ENCODE measurements at places on chromosomes 16 and 17.

DNA sequence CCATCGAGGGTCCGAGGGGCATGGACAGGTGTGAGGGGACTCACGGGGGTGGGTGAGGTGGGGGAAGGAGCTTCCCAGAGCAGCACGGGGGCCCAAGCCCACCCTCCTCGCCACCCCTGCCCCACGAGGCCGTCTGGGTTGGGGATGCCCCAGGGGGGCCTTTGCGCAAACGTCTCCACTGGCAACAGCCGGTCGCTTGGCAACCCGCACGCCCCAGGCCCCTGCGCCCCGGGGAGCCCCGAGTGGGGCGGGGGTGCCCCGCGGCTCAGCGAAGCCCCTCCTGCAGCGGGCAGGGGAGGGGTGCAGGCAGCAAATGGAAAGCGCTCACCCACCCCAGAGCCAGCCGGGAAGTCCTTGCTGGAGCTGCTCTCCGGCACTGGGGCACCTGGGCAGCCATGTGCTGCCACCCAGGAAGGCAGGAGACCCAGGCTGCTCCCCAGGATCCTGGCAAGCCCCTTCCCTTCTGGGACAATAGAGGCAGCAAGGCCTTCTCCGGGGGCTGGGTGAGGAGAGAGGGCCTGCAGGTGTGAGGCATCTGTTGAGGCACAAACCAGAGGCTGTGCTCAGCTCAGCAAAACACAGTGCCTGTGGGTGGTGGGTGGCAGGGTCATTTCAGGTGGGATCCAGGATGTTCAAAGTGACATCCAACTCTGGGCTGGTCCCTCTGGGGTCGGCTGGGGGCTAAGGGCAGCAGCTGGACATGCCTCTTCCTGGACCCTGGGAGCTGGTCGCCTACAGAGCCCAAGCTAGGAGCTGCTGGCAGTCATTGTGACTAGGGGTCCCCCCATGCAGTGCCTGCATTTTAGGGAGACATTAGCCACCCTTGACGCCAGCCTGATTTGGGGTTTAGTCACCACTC, 80.9 kb upstream of the CBX4 start:
- no peak for DNase-seq

- no peak for DNase-seq
Measured at GRCh38 chr16:74742051-74742481, 32.6 kb downstream of the FA2H start.

- DNase-seq = no peak
Measured at GRCh38 chr16:72109300-72109699, 15.7 kb downstream of the DHX38 start.

DNA sequence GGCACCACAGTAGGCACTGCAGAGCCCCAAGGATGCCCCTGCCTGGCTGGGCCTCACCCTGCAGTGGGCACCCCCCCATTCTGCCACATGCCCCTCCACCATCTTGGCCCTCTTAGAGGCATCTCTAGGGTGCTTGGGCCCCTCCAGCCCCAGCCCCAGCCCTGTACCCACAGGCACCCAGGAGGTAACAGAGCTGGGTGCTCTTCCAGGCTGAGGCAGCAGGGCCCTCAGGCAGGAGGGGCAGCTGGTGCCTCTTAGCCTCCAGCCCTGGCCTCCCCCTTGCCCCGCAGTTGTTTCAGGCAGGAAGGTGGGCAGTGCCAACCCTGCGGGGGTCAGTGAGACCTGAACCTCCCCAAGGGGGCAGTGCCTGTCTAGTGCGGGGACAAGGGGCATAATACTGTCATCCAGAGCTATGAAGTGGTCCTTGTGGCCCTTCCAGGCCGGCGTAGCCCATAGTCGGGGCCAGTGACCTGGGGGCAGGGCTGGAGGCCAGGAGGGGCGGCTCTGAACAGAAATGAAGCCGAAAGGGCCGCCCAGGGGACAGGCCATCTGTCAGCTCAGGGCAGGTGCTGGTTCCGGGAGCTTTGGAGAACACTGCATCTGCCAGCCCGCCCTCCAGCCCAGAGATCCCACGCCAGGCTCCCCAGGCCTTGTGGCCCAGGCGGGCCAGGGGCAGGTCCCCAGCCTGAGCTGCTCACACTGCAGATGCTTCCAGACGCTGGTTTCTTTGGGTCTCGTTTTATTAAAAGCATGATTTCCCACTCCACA, 4.9 kb upstream of the AATK start:
- no peak for DNase-seq

GRCh38 chr16:75710344-75710743, 9.1 kb upstream of the DUXB start:
- DNase-seq = no peak

- DNase-seq = no peak
Measured at GRCh38 chr17:60676758-60677307, 818 bp upstream of the BCAS3 start.

- DNase-seq = no peak
Measured at GRCh38 chr17:75459246-75459589, 2.8 kb downstream of the TMEM94 start.

- no peak for DNase-seq
Measured at GRCh38 chr17:57097832-57098421, 12.9 kb downstream of the AKAP1 start.

- DNase-seq = no peak
Measured at GRCh38 chr17:45127548-45128300, 4.6 kb downstream of the PLCD3 start.

DNA sequence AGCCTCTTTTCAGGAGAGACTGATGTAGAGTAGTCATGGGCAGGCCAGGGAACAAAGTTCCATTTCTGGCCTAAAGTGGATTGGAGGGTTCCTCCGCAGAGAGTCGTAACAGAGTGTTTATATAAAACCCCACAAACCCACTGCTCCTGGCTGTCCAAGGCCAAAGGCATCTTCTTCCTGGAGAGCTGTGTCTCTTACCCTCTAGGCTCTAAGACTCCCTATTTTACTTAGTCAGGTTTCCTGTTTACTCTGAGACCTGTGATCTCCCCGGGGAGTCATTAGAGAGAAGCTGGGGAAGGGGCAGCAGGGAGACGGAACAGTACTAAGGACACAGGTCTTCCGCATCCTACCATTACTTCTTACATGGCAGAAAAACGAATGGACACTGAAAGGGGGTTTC, 69.5 kb downstream of the HIC1 start:
- no peak for DNase-seq

- DNase-seq = no peak
Measured at GRCh38 chr17:44795928-44796327, 34.2 kb downstream of the GJC1 start.

- DNase-seq = no peak
Measured at GRCh38 chr16:80627108-80627507, 86.3 kb downstream of the DYNLRB2 start.

- DNase-seq = no peak
Measured at GRCh38 chr17:10081571-10082169, 116.7 kb downstream of the GAS7 start.

GRCh38 chr16:64531401-64531800, 590.5 kb downstream of the CDH11 start:
- DNase-seq = no peak

DNA sequence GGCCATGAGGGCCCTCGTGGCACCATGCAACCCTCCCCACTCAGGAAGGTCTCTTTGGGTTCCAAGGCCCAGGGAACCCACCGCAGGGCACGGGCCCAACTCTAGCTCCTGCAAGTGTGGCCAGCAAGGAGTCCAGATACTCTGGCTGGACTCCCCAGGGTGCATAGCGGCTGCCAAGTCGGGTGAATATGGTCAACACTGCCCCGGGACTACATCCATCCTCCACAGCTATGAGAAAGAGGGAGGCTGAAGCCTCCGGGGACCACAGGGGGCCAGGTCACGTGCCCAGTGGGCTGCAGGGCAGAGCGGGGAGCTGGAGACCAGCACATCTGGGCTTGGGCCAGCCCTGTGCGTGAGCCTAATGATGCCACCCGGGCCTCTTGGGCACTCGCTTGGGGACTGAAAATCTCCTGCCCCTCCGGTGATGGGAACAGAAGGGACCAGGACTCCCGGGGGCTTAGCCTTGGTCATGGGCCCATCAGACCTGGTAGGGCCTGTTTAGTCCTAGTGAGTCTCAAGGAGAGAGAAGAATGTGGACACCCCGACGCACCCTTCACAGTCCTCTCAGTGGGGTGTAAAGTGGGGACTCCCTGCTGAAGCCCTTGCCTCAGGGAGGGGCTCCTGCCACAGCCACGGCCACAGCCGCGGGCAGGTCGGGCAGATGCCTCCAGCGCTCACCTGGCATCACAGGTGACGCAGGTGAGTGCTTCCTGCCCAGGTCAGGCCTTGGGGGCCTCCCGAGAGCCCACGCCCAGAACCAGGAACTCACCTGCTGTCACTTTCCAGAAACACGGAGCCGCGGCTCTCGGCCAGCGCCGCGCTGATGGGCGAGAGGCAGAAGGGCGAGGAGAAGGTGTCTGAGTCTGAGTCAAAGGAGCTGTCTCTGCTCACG, 26.0 kb downstream of the TBC1D16 start:
- DNase-seq = no peak

DNA sequence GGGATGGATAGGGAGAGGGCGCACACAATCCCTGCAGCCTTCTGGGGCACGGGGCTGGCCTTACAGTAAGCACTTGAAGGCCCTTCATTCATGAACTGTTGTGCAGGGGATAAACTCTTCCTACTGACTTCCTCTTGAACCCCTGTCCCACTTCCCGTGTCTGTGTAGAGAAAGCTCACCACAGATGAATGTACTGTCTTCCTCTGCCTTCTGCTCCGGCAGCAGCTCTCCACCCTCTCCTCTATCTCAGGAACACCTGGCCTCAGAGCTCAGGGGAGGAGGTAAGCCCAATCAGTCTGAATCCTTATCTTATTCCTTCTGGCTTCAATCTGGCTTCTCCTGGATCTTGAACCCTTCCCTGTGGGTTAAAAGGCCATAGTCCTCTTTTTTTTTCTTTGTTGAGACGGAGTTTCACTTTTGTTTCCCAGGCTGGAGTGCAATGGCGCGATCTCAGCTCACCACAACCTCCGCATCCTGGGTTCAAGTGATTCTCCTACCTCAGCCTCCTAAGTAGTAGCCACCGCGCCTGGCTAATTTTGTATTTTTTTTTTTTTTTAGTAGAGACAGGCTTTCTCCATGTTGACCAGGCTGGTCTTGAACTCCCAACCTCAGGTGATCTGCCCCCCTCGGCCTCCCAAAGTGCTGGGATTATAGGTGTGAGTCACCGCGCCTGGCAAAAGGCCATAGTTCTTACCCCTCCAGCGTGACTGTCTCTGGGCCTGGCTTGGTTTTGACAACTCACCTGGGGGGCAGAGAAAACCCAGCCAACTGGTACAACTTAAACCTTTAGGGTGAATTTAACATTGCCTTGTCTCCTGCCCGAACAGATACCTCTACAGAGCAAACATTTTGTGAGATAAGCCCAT, 7.2 kb upstream of the SLC52A1 start:
- DNase-seq = no peak

GRCh38 chr17:10633738-10634379, 23.2 kb downstream of the MYH3 start:
- DNase-seq = no peak

GRCh38 chr17:48238933-48239602, 131.5 kb downstream of the SNX11 start:
- DNase-seq = no peak

- DNase-seq = no peak
Measured at GRCh38 chr17:57121308-57122042, 36.4 kb downstream of the AKAP1 start.

DNA sequence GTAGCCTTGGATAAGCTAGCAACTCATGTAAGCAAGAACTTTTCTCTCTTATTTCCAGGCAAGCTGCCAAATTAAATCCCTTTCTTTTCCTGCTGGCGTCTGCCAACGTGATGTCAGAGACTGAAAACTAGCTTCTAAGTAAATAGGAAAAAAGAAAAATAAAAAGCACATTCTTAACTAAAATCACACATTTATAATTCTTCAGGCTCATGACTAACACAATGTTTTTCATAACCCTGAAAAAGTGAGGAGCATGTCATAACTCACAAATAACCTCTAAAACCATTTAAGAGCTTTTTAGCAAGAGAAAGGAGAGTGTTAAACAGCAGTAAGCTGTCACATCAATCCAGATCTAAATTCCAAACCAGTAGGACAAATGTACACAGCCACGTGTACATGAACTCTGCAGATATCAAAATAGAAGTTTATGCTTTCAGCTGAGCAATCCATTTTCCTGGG, 110.0 kb downstream of the N4BP1 start:
- DNase-seq = no peak
